ENCODE measurements at places on chromosomes 2 and 18. TPM values are rescaled to one million over a fixed set of nuclear protein-coding genes. Genes with fewer than 3 reads are reported as not detected.

CPLX4 gene
- total RNA-seq: not detected

L3MBTL4 gene
- total RNA-seq: 4.2 TPM

SLC9A4 gene
- not detected for total RNA-seq

AGFG1 gene
- 82.9 TPM for total RNA-seq

COLEC11 gene
- total RNA-seq: 1.4 TPM

TTN gene
- total RNA-seq: 41.7 TPM

LIMS2 gene
- 189 TPM for total RNA-seq

CFAP210 gene
- not detected for total RNA-seq

PSMA8 gene
- total RNA-seq: not detected

RFTN2 gene
- total RNA-seq: 17.5 TPM

CD207 gene
- total RNA-seq: not detected

- no peaks in the 10 kb centered on the region for H3K36me3 ChIP-seq
- no peak overlapping the region for H3K27ac ChIP-seq
- H3K4me3 ChIP-seq: no peak overlapping the region
- H3K27me3 ChIP-seq: no peaks in the 10 kb centered on the region
Observed at GRCh38 chr2:7018282-7018701, 101.1 kb downstream of the RNF144A start.

GRCh38 chr2:96839293-96839874 lies 4.4 kb downstream of the ANKRD23 start:
- H3K4me3 ChIP-seq: no peak overlapping the region
- H3K36me3 ChIP-seq: no peaks in the 10 kb centered on the region
- no peak for DNase-seq
- H3K27ac ChIP-seq: no peak overlapping the region

DNA sequence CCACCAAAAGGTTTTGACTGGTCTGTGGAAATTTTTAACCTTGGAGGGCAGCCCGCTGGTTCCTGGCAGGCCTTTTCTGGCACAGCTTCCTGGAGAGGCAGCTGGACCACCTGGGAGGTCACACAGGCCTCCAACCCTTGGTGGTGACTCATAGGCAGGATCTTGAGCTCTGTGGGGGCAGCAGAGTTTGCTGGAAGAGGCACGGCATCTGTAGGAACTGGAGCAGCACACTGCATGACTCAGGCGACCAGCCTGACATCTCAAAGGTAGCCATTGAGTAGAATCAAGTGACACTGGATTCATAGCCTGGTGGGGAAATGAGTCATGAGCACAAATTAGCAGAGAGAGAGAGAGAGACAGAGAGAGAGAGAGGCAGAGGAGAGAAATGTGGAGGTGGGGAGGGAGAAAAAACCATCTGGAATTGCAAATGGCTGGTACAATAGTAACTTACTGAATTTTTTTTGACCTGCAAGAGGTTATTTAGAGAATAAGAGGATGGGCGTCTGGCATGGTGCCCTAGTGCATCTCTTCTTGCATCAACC lies 57.4 kb downstream of the TRPM8 start:
- H3K36me3 ChIP-seq: no peaks in the 10 kb centered on the region
- H3K27me3 ChIP-seq: no peaks in the 10 kb centered on the region
- no peak overlapping the region for H3K27ac ChIP-seq
- DNase-seq: no peak
- H3K4me1 ChIP-seq: no peaks in the 10 kb centered on the region
- no peak overlapping the region for H3K4me3 ChIP-seq

DNA sequence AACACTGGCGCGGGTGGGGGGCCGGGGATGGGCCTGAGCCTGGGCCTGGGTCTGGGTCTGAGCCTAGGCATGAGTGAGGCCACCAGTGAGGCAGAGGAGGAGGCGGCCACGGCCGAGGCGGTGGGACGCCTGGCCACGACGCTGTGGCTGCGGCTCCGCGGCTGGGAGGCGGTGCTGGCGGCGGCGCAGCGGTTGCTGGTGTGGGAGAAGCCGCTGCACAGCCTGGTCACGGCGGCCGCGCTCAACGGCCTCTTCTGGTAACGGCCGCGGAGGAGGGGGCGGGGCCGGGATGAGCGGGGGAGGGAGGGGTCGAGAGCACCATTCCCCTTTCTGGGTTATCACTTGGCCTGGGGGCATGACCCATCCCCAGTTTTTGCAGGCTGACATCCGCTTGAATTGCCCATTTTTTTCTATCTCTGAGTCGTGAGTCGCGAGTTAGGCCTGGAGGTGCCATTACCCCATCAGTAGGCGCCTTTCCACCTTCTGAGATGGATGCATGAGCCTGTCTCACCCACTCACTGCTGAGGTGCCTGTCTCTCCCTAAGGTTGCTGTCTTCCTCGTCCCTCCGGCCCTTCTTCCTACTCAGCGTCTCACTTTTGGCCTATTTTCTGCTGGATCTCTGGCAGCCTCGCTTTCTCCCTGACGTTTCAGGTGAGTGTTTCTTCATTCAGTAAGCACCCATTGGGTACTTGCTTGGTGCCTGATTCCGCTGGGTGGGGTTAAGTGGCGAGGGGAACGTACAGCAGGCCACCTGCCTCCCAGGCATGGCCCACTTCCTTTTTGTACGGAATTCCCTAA lies 501 bp downstream of the RETREG2 start:
- H3K36me3 ChIP-seq: no peaks in the 10 kb centered on the region
- H3K27me3 ChIP-seq: no peaks in the 10 kb centered on the region
- H3K4me3 ChIP-seq: peak overlapping the region; percentile 85
- DNase-seq: peak; percentile 88

DNA sequence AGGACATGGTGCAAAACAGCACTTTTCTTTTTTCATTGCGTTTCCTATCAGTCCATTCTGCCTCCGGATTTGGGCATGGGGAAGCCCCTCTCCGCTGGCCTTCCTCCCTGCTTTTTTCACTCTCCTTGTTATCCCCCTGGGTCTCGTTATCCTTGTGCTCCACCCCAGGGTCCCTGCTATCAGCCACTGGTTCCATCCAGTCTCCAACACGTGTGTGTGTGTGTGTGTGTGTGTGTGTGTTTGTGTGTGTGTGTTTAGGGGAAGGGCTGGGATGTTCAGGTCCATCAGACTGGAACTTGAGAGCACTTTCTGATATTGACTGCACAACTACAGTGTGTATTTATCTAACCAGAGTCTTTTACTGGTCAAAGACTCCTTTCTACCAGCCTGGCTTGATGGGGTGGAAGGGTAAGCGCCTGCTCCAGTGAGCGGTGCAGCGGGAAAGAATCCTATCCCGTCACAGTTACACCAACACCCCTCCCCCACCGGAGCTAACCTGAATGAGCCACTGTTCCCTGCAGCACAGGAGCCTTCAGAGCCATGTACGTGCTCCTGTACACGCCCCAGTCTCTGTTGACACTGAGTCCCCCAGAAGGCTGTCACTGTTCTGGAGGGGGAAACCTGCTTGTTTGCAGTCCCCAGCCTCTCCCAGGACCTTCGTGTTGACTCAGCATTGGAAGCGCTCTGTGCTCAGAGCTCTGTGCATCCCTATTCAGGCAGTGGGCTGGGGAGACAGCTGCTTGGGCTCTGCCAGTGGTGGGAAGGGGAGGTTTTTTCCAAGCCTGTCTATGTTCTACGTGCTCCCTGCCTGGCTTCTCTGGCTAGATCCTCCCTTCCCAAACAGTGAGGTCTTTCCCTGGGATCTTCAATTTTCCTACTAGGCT lies 4.6 kb downstream of the INHA start:
- H3K36me3 ChIP-seq: no peaks in the 10 kb centered on the region
- DNase-seq: no peak
- no peaks in the 10 kb centered on the region for H3K4me1 ChIP-seq
- H3K4me3 ChIP-seq: no peak overlapping the region
- H3K27me3 ChIP-seq: no peaks in the 10 kb centered on the region

DNA sequence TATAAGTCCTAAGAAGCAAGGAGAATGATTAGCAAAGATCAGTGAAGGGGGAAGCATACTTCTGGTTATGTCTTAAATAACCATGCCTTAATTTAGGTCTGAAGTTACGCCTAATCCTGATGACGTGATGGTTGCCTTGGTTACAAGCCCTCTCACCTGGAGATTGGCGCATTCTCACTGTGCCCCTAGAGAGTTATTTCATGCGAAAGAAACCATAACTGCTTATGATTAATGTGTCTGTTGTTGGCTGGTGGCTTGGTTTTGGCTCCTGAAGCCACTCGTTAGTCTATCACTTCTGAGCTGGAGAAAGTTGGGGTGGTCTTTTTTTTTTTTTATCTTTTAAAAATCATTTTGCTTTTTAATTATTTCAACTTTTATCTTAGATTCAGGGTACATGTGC lies 47.0 kb downstream of the TNFRSF11A start:
- no peak overlapping the region for H3K27ac ChIP-seq
- H3K36me3 ChIP-seq: no peaks in the 10 kb centered on the region
- no peak overlapping the region for H3K4me3 ChIP-seq

DNA sequence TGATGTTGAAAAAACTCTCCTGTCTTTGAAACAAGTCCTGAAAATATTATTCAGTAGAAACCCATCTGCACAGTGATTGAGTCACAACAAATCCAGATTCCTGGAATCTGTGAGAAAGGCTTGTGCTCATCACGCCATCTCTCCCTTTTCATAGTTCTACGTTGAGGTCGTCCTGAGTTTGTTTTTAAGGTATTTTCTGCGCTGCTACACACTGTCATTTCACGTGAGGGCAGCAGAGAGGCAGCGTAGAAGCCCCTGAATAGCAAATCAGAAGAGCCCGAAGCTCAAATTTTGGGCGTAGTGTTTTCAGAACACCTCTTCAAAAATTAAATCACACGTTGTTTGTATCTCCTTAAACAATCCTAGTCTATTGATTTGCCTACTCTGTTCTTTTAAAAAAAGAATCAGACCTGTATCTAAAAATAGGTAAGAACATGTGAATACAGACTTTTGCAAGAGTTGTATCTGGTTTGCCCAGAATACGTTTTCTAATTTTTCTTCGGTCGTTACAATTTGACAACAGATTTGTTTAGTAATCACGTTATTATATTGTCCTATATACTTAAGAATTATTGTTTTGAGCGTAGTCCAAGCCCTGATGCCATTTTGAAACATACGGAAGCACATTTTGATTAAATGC lies 61.6 kb upstream of the SLC38A11 start:
- no peak overlapping the region for H3K27ac ChIP-seq
- H3K27me3 ChIP-seq: no peaks in the 10 kb centered on the region
- no peaks in the 10 kb centered on the region for H3K4me1 ChIP-seq
- H3K4me3 ChIP-seq: no peak overlapping the region

- H3K36me3 ChIP-seq: no peaks in the 10 kb centered on the region
- no peak for DNase-seq
- no peaks in the 10 kb centered on the region for H3K27me3 ChIP-seq
- no peak overlapping the region for H3K4me3 ChIP-seq
- no peak overlapping the region for H3K27ac ChIP-seq
- H3K4me1 ChIP-seq: peaks cover 2% of the 10 kb centered on the region
Observed at GRCh38 chr2:32058130-32058529, 5.2 kb upstream of the SPAST start.

GRCh38 chr2:42653908-42654445 lies 85.5 kb downstream of the MTA3 start:
- H3K27ac ChIP-seq: no peak overlapping the region
- no peak overlapping the region for H3K4me3 ChIP-seq
- H3K36me3 ChIP-seq: peaks cover 2% of the 10 kb centered on the region

DNA sequence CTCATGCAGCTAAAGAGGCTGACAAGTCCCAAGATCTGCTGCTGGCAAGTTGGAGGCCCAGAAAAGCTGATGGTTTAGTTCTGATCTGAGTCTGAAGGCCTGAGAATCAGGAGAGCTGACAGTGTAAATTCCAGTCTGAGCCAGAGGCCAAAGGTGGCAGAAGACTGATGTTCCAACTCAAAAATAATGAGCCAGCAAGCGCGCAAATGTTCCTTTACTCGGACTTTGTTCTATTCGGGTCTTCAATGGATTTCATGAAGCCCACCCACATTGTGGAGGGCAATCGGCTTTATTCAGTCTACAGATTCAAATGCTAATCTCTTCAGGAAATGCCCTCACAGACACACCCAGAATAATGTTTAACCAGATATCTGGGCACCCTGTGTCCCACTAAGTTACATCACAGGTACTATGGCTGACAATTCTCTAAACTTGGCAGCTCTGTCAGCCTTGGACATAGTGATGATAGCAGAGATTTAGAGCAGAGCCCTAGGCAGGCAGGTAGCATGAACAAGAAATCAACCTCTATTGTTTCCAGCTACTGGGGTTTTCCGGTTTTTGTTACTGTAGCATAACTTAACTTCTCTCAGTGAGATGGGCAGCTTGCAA lies 318.5 kb downstream of the HRH4 start:
- H3K27me3 ChIP-seq: no peaks in the 10 kb centered on the region
- DNase-seq: no peak
- H3K4me3 ChIP-seq: no peak overlapping the region
- H3K27ac ChIP-seq: no peak overlapping the region

DNA sequence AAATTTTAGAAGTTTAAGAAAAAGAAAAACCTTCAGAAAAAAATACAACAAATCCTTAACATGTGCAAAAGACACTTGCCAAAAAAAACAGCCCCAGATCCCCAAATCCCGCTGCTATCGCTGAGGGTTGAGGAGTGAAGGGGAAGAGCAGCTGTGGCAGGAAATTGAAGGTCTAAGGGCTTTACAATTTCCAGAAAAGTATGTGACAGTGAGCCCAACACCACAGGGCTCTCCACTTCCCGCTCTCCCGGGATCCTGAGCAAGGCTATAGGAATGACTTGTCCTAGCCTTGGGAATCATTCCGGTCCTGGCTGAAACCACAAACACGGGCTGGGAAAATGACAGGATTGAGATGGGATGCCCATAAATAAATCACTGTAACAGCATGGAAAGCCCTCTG lies 191.4 kb downstream of the TMEM163 start:
- H3K27me3 ChIP-seq: no peaks in the 10 kb centered on the region
- H3K4me3 ChIP-seq: no peak overlapping the region
- no peak overlapping the region for H3K27ac ChIP-seq
- H3K36me3 ChIP-seq: no peaks in the 10 kb centered on the region
- DNase-seq: no peak

DNA sequence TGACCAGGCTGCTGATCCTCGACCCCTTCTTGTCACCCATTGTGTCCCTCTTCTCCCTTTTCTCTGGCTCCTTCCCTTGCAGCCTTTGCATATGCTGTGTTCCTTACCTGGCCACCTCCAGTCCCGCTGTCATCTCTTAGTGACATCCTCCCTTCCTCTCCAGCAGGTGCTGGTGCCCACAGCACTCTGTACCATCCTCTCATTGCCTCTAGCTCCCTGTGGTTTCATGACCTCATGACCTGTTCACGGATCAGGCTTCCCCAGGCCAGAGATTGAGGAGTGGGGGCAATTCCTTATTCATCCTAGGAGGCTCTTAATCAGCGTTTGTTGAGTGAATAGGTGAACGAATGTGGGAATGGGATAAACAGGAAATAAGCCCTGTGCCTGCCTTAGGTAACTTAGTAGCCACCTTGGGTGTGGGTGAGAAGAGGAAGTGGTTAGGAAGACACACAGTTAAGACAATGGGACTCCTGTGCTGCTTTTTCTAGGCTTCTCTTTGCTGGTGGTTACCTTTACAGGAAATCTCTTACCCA lies 35.5 kb downstream of the ITGA6 start:
- H3K27me3 ChIP-seq: no peaks in the 10 kb centered on the region
- no peak for DNase-seq
- no peaks in the 10 kb centered on the region for H3K4me1 ChIP-seq
- H3K27ac ChIP-seq: no peak overlapping the region

- H3K4me1 ChIP-seq: no peaks in the 10 kb centered on the region
- H3K36me3 ChIP-seq: no peaks in the 10 kb centered on the region
- no peak for DNase-seq
- no peak overlapping the region for H3K4me3 ChIP-seq
- H3K27ac ChIP-seq: no peak overlapping the region
Observed at GRCh38 chr2:170284205-170284604, 106.3 kb downstream of the MYO3B start.
